Stimulated activated effector memory CD8-positive, alpha-beta T cell treated with anti-CD3 and anti-CD28 coated beads, Interleukin-12 subunit alpha, Interleukin-12 subunit beta, amount 100 ng/mL, for 72 hours (primary cell): ENCODE measurements at places on chromosomes 11 and 22.

DNA sequence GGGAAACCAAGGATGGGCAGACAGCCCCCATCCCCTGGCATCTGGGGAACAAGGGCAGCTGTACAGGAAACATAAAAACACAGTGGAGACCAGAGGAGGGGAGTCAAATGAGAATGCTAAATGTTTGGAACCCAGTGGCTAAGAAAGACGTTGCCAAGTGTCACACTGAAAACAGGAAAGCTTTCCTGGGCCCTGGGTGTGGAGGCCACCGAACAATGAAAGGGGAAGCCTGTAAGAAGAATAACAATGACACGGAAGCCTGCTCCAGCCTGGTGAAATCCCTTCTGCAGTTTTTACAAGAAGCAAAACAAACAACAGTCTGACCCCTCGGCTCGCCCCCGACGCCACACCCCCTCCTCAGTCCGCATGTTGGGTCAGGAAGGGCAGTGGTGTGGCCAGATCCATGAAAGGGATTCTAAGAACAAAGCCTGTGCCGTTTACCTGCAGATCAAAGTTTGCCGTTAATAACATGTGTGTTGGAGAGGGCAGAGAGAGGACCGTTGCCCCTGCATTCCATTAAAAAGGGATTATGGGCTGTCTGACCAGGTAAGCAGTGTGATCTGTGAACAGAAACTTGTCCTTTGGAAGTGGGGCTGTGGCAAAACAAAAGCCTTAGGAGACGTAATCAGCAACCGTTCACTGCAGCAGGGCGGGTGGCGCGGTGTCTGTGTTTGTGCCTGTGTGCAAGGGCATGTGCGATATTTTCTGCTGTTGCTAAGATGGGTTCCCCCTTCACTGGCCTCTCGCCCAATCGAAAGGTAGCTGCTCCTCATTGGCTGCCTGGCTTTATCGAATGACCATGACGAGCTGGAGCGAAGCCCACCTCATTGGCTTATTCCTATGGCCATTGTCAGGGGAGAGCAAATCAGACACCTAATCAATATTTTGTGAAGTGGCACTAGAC lies 113.7 kb upstream of the BLID start:
- no peak for DNase-seq

DNA sequence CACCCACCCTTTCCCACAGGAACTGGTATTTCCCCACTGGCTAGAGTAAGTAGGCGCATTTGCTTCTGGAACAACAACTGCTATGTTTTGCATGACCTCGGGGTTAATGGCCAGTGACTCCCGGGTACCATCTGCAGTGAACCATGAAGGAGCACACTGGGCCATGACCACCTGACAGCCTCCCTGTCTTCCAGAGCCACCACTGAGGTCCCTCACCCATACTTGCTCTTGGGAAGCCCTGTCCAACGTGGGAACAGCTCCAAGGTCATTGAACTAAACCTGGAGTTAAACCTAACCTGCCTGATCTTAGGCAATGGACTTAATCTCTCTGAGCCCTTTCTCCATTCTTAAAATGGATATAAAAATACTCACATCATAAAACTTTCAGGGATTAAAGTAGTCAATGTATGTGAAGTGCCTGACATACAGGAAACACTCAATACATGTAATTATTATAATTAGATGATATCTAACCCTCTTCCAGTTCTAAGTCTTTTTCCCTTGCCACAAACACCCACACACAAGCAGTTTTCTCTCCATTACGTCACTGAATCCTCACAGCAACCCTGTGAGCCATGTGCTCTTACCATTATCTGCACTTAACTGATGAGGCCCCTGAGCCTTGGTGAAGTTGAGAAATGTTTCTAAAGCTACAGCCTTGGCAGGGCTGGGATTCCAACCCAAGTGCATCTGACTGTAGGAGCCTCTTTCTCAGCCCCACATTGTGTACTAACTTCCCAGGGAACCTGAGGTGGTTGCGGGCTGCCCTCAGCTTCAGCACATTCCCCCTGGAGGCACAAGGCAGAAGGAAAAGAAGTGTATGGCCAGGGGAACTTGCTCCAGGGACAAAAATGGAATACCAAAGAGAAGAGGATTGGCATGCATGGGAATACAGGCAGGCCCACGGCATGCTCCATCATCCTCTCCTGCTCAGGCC lies 74.5 kb upstream of the NCAM1 start:
- DNase-seq, result no peak

DNA sequence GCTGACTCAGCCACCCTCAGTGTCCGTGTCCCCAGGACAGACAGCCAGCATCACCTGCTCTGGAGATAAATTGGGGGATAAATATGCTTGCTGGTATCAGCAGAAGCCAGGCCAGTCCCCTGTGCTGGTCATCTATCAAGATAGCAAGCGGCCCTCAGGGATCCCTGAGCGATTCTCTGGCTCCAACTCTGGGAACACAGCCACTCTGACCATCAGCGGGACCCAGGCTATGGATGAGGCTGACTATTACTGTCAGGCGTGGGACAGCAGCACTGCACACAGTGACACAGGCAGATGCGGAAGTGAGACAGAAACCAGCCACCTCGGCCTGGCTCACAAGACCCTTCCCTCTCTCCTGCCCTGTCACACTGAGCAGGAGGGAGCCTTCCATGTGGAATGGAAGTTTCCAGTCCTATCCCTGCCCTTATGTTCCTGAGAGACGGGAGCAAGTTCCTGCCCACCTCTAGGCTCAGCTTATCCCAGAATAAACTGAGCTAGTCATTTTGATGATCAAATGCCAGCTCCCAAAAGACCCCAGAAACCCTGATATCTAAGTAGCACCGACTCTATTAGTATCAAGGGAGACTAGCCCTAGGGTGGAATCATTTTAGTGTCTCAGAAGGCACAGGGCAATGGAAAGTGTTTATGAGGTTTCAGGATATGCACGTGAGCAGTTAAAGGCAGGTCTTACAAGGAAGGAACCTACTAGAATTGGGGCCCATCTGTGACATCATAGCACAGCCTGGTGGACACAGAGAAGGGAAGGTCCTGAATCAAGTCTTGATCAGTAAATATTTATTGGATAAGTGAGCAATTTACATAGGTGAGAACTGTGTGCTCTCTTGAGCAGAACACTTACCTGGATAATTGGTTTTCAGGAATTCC lies 6.3 kb upstream of the IGLL5 start:
- no peak for DNase-seq

GRCh38 chr11:33642461-33643166 lies 58.0 kb downstream of the C11orf91 start:
- no peak for DNase-seq

DNA sequence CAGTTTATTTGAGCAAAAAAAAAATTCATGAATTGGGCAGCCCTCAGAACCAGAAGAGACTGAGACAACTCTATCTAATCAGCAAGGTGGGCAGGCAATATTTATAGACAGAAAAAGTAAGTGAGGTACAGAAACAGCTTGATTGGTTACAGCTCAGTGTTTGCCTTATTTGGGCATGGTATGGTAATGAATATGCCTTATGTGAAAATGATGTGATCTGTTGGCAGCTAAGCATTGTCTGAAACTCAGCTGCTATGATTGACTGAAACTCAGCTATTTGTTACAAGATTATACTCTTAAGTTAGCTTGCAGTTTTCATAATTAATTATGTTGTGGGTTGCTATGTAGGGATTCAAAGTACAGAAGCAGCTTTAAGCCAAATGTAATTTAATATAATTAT lies 127.6 kb downstream of the CNTN5 start:
- DNase-seq, result no peak

GRCh38 chr11:59262177-59262818 lies 49.6 kb upstream of the MPEG1 start:
- DNase-seq, result no peak

DNA sequence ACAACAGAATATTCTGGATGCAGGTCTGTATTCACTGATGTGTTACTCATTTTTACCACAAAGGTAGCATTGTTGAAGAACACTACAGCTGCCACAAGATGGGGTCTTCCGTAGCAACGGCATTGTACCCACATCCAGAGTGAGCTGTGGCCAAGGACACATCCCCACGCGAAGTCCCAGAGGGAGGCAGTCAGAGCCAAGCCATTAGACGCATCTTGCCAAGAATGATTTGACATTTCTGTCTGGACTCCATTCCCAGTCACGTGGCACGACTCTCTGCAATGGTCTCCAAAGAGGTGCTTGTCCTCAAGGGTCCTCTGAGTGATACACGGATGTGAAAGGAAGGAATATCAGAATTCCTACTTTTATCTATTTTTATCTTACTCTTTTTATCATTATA lies 15.5 kb downstream of the OPCML start:
- no peak for DNase-seq

DNA sequence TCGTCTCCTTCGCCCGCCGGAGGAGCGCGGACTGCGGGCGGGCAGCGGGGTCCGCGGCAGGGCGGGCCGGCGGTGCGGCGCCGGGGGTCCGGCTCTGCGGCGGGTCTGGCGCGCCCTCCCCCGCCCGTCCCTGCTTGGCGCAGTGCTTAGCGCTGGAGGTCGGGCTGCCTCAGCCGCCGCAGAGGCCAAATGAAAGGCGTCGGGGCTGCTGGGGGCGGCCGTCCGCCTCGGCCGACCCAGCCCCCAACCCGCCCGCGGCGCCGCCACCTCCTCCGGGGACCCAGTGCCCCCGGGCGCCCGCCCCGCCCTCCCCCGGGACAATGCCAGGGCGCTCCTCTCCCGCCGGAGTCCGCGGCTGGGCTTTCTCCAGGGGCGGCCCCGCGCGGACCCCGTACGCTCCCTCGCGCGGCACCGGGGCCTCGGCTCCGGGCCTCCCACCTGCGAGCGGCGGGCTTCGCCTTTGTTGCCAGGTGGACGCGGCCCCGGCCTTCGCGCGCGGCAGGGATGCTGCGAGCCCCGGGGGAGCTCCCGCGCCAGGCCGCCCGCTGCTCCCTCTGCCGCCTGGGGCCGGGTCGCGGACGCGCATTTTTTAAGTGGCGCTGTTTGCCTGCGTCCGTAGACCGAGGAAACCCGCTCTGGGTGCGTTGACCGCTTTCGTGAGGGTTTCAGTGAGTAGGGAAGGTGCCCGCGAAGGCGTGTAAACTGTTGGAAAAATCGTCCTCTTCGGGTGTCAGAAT lies 583 bp downstream of the APLP2 start:
- peak; percentile 67 for DNase-seq

- no peak for DNase-seq
Measured at GRCh38 chr11:96143041-96143521, 199.9 kb downstream of the MAML2 start.

DNA sequence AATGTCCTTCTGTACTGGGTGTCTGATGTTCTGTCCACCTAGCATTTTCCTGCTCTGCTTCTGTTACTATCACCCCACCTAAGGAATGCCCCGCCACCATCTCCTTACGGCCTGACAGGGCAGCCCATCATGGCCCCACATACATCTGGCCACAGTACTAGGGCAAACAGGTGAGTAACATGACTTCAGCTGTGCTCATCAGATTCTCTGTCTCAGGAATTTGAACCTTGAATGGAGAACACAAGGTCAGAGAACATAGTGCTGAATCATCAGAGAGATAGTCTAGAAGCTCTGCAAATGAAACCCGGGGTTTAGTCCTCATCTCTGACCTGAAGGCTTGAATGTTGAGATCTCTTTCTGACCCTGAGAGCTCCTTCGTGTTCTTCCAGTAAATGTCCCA lies 32.4 kb downstream of the ZC3H12C start:
- DNase-seq, result no peak

DNA sequence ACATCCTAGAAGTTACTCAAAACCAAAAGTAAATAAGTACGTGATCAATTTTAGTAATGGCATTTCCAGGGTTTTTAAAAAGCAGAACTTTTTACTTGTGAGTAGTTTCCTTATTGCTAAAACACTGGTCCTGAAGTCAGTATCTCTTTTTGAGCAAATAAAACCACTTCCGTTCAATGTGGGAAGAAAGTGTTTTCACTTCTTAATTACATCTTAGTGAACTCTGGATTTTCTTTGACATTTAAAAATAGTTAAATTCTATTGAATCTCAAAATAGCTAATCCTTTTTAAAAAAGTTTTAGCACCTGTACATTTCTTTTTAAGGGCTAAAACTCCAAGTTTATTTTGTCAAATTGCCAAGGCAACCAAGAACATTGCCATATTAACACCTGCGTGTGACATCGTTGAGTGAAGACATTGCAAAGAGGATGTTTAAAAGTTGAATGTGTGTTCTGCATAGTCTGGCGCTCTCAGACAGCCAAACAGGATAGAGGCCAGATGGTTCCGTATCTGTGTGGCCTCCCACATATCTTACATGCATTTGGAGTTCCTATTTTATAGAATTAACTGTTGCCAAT lies 17.2 kb upstream of the OR5B21 start:
- DNase-seq, result no peak

- no peak for DNase-seq
Measured at GRCh38 chr11:1706634-1707400, 9.8 kb downstream of the KRTAP5-6 start.

GRCh38 chr11:67027943-67028542 lies 5.1 kb downstream of the SYT12 start:
- no peak for DNase-seq

DNA sequence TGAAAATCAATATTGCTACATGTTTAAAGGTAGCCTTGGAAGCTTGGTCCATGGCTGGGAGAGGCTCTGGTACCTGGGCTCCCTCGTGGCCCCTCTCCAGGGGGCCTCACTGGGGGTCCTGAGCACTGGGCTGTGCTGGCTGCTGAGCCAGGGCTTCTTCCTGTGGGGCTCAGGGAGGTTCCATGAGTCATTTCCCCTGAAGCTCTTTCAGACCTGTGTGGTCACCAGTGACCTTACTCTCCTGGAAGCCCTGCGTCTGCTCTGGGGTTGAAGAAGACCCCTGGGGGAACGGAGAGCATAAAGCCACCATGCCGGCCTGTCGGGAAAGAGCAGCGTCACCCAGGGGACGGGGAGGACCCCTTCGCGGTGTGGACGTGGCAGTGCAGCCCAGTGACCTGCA lies 389.0 kb downstream of the TBC1D22A start:
- no peak for DNase-seq

GRCh38 chr22:28920757-28921584 lies 37.6 kb downstream of the ZNRF3 start:
- no peak for DNase-seq

GRCh38 chr22:46129390-46130041 lies 20.8 kb upstream of the PPARA start:
- no peak for DNase-seq

GRCh38 chr11:11898648-11899047 lies 56.9 kb downstream of the USP47 start:
- DNase-seq, result no peak

DNA sequence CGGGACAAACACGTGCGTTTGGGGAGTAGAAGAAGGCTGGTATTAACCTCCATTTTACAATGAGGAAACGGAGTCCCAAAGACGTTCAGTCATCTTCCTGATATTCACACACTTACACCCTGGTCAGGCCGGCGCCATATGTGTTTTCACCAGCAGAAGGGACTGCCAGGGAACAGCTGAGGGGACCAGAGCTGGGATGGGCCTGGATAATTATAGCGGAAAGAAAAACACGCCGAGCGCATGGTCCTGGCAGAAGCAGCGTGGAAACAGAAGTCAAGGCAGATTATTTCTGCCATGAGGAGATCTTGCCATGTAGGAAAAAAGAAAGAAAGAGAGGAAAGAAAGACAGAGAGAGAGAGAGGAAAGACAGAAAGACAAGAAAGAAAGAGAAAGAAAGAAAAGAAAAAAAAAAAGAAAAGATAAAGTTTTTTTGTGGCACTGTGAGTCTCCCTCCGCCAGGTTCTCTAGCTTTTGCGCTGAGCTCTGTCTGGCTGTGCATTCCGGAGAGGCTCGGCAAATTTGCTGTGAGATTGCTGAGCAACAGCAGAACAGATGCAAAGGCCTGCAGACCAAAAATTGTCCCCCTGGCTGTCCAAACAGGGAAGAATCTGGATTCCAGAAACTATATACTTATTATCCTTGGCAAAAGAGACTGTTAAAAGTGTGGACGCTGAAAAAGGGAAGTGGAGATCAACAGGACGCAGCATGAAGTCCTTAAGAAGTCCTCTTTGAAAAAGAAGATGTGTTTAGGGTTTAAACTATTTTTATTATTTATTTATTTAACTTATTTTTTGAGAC lies 1.3 kb upstream of the UCP2 start:
- no peak for DNase-seq

GRCh38 chr11:126127898-126128297 lies 65.2 kb upstream of the CDON start:
- DNase-seq, result no peak
